ENCODE measurements at places on chromosomes 11 and 22.

DNA sequence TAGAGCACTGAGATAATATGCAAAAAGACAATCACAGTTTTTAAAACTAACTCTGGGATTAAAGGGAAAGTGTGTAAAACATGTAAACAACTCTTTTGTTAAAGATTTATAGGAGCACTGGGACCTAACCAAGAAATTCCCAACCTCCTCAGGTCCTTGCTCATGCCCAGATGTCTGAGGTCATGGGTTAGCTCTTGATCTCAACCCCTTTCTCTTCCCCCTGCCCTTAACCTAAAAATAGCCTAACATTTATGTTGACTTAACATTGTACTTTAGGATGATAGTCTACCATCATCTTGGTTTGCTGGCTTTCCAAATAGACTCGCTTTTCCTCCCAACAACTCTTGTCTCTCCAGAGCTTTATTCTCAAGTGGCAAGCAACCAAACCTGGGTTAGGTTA is 258.2 kb upstream of the FAT3 start:
- DNase-seq: no peak

- DNase-seq: no peak
Observed at GRCh38 chr11:22130462-22131053, 62.3 kb upstream of the ANO5 start.

GRCh38 chr11:68298659-68299516 is 13.5 kb upstream of the LRP5 start:
- no peak for DNase-seq

GRCh38 chr11:99555486-99555885 is 534.7 kb downstream of the CNTN5 start:
- DNase-seq: no peak

- no peak for DNase-seq
Observed at GRCh38 chr11:424232-424631, 9.4 kb upstream of the SIGIRR start.
